LHCN-M2 (cell line): ENCODE measurements at places on chromosomes 2 and 18. TPM values are rescaled to one million over a fixed set of nuclear protein-coding genes. Genes with fewer than 3 reads are reported as not detected.

Gene SERPINB3
- total RNA-seq, result not detected in 2 replicates

Gene BCL11A
- total RNA-seq, result 0.11 and 0.13 TPM in 2 replicates

- no peak for DNase-seq
Observed at GRCh38 chr2:237894396-237894979, 35.1 kb downstream of the RAMP1 start.

Gene TSPYL6
- not detected in 2 replicates for total RNA-seq

DNA sequence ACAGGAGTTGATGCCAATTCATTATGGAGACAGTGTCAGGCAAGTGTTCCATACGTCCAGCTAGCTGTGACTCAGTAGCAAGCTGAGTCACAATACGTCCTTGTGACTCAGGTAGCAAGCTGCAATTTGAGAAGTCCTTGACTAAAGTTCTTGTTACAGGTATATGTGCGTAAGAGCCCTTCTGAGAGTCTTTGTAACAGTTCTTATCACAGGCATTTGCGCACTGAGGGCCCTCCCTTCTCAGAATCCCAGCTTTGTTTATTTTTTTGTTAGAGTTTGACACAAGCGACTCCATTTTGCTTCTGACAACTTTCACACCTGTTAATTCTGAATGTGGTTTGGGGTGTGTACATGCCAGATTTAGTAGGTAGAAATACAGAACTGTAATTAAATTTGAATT lies 20.1 kb upstream of the ACMSD start:
- DNase-seq, result no peak
